ENCODE measurements at places on chromosomes 7 and 10.

- no peak for DNase-seq
Measured at GRCh38 chr10:14385596-14386593, 55.2 kb upstream of the FRMD4A start.

- DNase-seq: no peak
Measured at GRCh38 chr7:88101769-88102168, 118.1 kb downstream of the SRI start.

DNA sequence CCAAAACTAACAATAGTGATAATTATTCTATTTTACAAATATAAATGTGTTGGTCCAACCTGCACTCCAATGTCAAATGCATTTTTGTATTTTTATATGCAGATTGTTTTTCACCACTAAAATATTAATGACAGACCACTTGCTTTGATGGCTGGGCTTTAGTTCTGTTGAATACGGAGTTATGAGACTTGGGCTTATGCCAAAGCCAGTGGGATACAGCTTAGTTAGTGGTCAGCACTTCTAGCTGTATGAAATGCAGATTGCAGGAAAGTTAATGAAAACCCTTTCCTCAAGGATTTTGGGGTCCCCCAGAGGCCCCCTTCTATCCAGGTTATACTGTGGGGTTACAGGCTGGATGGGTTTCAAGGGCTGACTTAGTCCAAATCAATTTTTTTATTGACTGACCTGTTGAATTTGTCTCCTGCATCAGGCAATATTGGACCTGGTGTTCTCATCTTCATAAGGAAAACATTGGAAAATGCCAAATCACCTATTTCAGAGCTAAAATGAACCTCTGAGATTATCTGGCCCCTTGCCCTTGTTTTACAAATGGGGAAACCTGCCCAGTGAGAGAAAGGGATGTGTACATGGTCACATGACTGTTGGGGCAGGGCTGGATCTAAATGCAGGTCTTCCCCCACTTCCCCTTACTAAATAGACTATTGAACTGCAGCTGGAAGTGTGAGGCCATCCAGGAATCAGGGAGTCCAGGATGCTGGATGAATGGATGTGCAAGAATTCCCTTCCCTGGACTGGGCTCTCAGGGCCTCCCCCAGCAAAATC is 1085.3 kb downstream of the KCNMA1 start:
- no peak for DNase-seq

GRCh38 chr7:149477494-149478443 is 16.9 kb upstream of the ZNF777 start:
- no peak for DNase-seq

- DNase-seq: no peak
Measured at GRCh38 chr7:7176406-7177043, 5.8 kb upstream of the C1GALT1 start.

- DNase-seq: no peak
Measured at GRCh38 chr10:61160253-61160652, 216.3 kb upstream of the RHOBTB1 start.

DNA sequence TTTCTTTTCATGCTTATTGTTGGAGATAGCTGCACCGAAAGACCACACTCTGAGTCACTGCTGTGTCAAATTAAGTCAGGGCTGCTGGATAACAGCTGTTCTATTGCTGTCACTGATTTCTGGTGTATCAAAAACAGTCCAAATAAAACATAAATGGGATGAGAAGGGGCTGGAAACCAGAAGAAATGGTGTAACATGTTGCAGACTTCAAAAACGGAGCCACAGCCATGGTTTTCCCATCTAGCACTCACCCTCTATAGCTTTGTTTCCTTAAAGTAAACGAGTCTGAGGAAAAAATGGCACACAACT is 103.3 kb upstream of the DIP2C start:
- no peak for DNase-seq

DNA sequence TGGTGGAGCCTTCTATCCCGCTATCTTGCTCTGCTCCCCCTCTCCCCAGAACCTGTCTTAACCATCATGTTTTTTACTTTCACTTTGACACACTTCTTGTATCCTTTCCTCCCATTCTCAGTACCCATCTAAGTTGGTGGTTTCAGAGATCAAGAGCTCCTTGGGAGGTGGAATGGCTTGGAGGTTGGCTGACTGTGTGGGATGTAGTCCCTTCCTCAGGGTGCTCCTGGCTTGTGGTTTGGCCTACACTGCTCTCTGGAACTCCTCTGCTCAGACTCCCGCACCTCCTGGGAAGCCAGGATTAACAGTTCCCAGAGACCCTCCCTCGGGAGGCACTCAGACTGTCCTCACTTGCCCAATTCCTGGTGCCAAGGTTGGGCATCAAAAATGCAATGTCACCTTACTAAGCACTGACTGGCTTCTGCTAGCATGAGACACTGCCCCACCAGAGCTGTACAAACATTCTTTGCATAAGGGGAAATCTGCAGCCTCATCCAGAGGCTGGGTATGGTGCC is 93.1 kb upstream of the NAMPT start:
- DNase-seq: no peak

- no peak for DNase-seq
Measured at GRCh38 chr10:32146166-32146565, 89.9 kb upstream of the KIF5B start.

- no peak for DNase-seq
Measured at GRCh38 chr10:59229441-59229840, 53.0 kb downstream of the PHYHIPL start.

All from T-helper 1 cell (primary cell).